Astrocyte of the cerebellum (primary cell): ENCODE measurements at places on chromosomes 7 and 10.
A peak's percentile ranks its signal among the peaks of the same experiment; 100 is the strongest.

DNA sequence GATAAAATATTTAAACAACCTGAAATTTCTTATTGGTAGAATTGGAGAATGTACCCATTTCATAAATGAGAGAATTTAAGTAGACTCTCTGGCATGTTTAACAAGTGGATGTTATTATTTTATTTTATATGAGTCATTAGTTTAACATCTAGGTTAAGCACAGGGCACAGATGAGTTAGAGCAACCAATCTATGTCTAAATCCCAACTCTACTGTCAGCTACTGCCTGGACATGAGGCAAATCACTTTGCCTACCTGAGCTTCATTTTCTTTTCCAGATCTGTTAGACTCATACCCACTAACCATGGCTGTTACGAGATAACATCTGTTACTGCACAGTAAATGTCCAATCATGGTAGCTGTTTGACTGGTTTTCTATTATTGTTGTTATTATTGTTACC is 251.1 kb downstream of the INHBA start:
- no peak for DNase-seq

GRCh38 chr7:113936982-113937381 is 18.2 kb upstream of the PPP1R3A start:
- no peak for DNase-seq

GRCh38 chr7:34672430-34672829 is 14.4 kb downstream of the NPSR1 start:
- no peak for DNase-seq

DNA sequence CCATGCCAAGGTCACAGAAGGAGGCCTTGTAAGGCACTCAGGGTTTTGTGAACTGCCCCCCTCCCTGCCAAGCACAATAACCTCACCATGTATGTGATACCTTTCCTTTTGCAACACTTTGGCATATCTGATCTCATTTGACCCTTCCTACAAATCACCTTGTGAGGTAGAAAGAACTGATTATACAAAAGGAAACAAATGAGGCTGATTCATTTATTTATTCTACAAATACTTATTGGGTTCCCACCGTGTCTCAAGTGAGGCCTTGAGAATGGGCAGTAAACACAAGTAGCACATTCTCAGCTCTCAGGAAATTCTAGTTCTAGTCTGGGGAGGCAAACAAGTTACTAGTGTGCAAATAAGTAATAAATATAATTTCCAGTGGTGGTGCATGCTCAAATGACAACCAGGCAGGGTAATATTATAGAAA is 19.6 kb downstream of the PLCE1 start:
- no peak for DNase-seq

DNA sequence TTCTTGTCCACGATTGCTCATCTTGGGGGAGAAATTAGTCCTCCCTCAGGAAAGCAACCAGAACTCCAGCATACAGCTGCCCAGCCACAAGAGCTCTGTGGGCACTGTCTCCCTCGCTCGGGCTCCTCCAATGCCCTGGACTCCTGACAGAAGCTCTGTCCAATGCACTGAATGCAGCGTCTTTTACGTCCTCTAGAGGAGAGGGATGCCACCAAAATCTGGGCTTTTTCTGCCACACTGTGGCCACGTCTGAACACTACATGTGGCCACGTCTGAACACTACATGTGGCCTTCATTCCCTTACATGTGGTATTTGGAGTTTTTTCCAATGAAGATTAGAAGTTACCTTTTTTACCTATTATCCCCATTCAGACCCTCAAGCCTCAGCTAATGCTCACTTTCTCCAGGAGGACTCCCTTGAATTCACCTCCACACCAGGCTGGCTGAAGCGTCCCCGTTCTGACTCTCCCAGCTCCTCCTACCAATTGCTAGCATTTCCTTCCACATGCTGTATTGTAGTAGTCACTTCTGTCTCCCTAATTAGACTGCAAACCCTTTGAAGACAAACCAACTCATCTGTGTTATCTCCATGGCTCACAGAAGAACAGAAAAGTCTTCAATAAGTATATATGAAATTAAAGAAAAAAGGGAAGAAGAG is 134.3 kb upstream of the PDE1C start:
- peak; percentile 83 for DNase-seq

DNA sequence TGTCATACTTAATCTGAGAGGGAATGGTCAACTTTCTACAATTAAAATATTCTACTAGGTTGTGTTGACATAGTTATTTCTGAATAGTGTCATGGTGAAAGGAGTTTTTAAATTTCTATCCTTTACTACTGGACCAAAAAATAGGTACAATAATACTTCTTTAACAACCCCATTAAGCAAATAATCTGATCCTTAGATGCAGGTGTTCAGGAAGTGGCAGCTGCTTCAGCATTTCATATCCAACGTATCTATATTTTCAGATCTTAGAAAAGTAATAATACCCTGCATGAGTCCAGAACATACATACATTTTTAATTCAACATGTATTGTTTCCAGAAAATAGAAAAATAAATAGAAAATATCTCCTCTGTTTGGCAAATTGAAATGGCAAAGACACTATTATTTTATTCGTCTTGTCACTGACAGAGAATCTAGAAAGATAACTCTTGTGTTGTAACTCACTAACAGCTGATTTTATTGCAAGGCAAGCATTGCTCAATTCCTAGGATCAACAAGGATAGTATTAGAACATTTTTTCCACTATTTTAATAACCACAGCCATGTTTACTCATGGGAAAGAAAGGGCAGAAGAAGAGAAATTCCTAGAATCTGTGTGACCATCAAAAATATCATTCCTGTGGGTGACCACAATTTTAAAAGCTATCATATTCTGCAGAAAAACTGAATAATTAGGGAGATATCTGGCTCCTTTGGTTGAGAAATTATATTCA is 159.3 kb upstream of the CNTNAP2 start:
- DNase-seq, result no peak

DNA sequence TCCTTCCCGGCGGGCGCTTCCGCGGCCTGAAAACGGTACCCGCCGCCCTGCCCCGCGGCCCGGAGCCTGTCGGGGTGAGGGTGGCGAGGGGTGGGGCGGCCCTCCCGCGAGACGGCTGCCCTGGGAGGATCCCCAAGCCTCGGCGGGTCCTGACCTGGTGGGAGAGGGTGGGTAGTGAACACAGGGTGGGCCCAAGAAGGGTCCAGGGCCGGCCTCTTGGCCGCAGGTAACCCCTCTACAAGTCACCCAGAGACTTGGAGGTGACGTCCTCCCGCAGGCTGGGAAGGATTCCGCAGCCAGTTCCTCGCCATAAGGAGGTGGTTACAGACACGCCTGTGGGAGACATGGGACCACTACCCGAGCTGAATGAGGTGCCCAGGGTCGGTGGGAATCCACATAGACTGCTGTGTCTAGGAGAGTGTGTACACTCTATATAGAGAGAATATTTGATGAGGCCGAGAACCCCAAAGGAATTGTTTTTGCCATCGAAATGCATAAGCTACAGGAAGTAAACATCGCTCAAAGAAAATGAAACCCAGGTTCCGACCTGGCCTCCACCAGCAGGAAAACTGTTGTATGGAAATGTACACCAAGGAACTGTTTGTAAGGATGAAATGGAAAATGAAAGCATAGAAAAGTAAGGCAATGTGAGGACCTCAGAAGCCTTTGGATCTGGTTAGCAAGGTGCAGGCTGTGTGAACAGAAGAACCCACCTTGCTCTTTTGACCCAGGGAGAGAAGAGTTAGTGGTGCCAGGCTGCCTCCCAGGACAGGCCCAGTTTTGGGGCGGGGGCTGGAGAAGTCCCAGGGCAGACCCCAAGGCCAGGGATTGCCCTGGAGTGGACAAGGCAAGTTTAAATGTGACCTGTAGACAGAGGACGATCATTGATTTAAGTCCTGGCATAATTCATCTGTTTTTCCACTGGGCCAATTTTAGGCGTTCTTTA is 659 bp downstream of the OPTN start:
- DNase-seq, result no peak

- no peak for DNase-seq
These were observed 62.8 kb downstream of the CXCL12 start for GRCh38 chr10:44322137-44322536.

DNA sequence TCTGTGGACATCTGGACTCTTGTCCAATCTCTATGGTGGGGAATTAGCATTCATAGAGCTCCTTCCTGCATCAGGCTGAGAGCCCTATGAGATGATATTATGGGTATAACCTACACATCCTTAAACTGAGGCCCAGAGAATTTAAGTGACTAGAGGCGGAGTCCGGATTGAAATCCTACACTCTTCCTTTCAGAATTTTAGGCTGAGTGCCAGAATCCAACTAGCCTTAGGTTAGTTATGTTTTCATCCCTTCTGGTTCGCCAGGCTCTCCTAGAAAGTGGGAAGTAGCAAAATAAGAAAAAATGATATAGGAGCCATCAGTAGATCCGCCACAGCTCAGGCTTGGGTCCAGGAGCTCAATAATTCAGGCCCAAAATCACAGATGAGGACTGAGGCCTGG is 212.5 kb downstream of the GLI3 start:
- no peak for DNase-seq

DNA sequence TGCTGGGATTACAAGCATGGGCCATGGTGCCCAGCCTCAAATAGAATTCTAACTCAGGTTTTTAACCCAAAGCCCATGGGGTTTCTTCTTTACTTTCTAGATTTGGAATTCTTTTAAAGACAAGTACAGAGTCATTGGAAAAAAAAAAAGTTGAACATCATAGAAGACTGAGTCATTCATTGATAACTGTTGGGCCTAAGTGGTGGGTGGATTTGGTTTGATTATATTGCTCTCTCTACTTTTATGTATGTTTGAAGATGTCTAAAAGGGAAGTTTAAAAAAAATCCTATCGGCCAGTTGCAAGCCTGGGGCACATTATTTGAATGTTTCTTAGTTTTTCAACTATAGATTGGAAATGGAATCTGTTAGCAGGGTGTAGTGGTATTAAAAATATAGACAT is 49.7 kb downstream of the INPP5F start:
- no peak for DNase-seq

GRCh38 chr7:16585540-16585939 is 58.9 kb downstream of the LRRC72 start:
- no peak for DNase-seq

- DNase-seq, result no peak
These were observed 115.1 kb downstream of the PKD1L1 start for GRCh38 chr7:47833211-47833610.

- no peak for DNase-seq
These were observed 14.8 kb downstream of the ATG9B start for GRCh38 chr7:151009327-151010036.

DNA sequence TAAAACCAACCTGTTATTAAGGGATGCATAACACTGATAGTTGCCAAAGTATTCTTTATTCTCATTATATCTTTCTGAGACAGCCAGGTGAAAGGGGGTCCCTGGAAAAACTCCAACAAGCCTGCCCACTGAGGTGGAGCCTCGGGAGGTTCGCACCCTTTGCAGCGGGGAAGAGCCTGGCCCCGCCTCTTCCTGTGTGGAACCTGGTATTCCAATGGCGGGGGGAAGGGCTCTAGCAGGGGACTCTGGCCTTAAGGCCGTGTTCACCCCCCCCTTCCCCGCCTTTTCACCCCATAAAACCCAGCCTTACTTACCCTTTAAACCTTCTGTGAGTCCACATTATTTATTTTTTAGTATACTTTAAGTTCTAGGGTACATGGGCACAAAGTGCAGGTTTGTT is 62.4 kb upstream of the PDK4 start:
- no peak for DNase-seq

- no peak for DNase-seq
These were observed 80.3 kb downstream of the KLF6 start for GRCh38 chr10:3704565-3705325.

- no peak for DNase-seq
These were observed 223.3 kb downstream of the LRMDA start for GRCh38 chr10:75654772-75655171.

DNA sequence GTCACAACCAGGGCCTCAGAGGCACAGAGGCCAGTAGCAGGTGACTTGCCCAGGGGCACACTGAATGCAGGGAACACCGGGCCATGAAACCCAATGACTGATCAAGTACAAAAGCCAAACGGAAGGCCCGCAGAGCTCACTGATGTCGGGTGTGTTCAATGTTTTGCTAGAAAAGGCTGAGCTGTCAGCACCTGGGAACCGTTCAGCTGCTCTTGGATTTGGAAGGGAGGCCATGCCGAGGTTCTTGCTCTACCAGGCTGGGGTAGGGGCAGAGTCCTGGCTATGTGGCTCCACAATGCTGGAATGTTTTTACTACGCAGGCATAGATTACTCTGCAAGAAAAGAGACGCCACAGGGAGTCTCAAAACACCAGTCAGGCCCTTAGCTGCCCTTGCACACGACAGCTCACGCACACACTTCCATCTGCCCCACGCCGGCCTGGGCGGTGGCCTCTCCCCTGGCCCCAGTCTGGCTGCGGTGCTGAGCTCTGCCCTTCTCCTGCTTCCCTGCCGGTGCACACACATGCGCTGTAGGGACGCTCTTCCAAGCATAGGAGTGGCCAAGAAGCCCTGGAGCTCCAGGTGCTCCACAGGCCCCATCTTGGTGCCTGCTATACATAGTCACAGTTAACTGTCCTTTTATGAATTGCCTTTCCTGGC is 79.9 kb downstream of the ZRANB1 start:
- no peak for DNase-seq
